ENCODE measurements at places on chromosomes 2 and 18. TPM values are rescaled to one million over a fixed set of nuclear protein-coding genes. Genes with fewer than 3 reads are reported as not detected.

Gene COL4A4
- 1.7 TPM for total RNA-seq

Gene SLC19A3
- total RNA-seq: 253 TPM

Gene INPP1
- 13.2 TPM for total RNA-seq

Gene FSHR
- total RNA-seq: not detected

Gene KLHL14
- total RNA-seq: 0.16 TPM

Gene RGPD3
- 2.4 TPM for total RNA-seq

All from subcutaneous adipose tissue (tissue), 4 donors.